Stimulated activated CD8-positive, alpha-beta memory T cell treated with anti-CD3 and anti-CD28 coated beads, Interleukin-15, amount 100 ng/mL, for 1 hour (primary cell): ENCODE measurements at places on chromosomes 6 and 20.

- DNase-seq, result no peak
Observed at GRCh38 chr6:6969761-6970223, 138.0 kb upstream of the RREB1 start.

DNA sequence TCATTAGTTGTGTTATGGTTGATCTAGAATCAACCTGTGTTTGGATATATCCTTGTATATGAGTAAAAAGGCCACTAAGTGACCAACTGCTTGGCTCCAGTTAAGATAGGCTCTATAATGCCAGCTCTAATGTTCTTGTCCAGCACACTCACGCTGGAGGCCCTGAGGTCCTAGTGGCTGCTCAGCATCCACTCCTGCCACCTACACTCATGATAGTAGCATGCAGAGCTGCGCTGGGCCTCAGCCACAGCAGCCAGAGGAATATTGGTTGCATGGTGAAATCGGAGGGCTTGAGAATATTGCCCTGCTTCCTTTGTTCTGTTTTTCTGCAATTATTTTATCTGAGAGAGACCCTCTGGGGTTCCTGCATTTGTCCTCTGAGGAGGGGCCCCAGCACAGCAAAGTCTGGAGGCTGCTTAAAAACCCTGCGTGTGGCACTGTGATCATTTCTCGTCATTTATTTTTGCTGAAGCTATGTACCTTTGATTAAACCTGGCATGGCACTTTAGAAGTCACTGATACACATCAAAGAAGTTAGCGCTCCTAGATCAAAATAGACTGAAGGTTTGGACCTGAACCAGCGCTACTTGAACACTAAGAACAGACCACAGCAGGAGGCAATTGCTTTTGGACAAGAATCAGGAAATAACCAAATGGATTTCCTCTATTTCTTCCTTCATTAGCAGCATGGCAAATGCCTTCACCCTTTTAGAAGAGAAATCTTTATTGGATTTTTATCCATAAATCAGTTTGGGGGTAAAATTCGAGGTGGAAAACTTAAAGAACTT is 398.4 kb upstream of the ID4 start:
- no peak for DNase-seq

GRCh38 chr20:59665656-59666555 is 61.6 kb downstream of the PHACTR3 start:
- DNase-seq, result no peak

GRCh38 chr6:122722746-122723145 is 56.8 kb upstream of the FABP7 start:
- no peak for DNase-seq

GRCh38 chr6:138405816-138406413 is 1.9 kb downstream of the HEBP2 start:
- no peak for DNase-seq

GRCh38 chr6:43891072-43891870 is 121.3 kb downstream of the VEGFA start:
- DNase-seq, result no peak

- no peak for DNase-seq
Observed at GRCh38 chr6:156839129-156839528, 62.0 kb downstream of the ARID1B start.
